Hematopoietic multipotent progenitor cell treated with erythropoietin and hydrocortisone succinate and interleukin-3 and kit ligand, for 6 days (in vitro differentiated cells): ENCODE measurements at places on chromosomes 1 and 21.

DNA sequence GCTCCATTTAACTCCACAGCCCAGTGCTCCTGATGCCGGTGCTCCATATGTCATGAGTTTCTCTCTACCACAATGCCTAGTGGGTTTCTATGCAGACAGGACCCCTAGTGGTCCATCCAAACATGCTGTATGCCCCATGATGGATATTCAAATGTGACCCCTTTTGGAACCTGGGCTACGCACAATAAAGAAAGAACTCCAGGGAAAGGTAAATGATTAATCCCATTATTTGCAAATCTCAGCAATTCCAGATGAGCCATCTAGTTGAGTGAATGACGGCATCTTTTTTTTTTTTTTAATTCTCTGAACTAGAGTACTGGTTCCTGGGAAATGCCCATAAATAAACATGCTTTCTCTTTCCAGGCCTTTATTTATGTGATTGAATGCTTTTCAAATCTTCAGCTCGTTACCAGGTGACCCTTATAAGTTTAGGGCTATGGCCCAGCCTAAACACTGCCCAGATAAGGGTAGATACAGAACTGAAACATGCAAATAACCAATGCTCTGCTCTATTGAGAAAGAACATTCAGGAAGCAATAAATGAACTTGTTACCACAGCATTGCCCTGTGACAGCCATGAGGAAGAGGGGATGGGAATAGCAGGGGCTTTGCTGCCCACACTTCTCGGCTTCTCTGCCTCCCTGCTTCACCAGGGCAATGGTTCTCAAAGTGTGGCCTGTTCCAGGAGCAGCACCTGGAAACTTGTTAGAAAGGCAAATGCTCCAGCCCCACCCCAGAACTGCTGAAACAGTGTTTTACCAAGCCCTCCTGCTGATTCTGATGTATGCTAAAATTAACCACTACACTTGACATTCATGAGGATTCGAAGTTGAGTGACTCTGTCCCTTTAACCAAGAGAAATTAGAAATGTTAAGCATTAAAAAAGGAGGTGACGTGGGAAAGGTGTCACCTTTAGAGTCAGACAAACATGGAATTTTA, 151.7 kb downstream of the SEC16B start:
- no peak for DNase-seq

GRCh38 chr1:20706841-20707240, 11.0 kb downstream of the KIF17 start:
- no peak for DNase-seq

DNA sequence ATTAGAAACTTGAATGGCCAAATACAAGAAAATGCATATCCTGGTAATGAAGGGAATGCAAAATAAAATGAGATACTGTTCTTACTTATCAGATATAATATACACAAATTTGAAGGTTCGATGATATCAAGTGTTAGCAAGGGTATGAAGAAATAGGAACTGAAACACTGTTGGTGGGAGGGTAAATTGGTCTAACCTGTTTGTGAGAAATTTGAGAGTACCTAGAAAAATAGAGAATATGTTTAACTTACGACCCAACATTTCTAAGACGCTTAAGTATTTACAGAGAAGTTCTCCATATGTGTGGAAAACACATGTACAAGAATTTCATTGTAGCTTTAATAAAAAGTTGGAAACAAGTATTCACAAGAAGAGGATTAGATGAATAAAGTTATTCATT, 25.9 kb downstream of the ATG4C start:
- DNase-seq = no peak

DNA sequence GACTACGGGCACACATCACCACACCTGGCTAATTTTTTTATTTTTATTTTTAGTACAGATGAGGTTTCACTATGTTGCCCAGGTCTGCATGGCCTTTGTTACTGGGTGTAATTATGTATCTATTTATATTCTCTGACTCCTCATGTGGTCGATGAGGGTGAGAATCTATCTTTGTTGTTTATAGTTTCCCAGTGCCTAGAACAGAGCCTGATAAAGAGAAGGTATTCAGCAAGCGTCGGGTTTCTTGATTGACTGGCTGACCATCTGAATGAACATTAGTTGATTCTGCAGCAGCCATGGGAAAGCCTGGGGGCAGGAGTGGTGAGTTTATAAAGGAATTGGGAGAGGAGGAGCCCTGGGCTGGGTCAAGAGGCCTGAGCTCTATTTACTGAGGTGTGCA, 28.5 kb downstream of the SERINC2 start:
- DNase-seq = no peak

DNA sequence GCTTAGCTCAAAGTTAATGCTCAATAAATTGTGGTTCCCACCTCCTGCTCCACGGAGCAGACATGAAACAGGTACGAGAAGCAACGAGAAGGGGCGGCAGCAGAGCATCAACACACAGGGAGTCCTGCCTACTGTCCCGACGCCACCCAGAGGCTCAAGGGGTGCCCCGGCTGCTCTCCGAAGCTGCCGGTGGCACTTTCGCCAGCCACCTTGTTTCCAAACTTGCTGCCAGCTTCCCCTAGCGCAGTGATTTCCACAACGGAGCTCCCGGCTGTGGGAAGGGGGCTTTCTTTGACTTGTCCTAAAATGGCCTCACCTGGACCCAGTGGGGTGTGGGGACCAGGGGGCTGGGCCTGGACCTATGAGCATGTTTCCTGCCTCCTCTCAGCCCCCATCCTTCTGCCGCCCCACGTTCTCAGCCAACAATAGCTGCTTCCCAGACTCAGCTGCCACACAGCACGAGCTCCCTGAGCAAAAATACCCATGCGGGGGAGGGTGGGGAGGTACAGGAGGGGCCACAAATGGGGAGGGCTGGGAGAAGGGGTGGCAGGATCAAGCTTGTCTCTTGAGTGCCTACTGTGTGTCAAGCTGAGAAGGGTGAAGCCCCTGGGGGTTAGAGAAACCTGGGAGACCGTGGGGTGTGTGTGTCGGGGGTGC, 35.6 kb upstream of the ECE1 start:
- no peak for DNase-seq

DNA sequence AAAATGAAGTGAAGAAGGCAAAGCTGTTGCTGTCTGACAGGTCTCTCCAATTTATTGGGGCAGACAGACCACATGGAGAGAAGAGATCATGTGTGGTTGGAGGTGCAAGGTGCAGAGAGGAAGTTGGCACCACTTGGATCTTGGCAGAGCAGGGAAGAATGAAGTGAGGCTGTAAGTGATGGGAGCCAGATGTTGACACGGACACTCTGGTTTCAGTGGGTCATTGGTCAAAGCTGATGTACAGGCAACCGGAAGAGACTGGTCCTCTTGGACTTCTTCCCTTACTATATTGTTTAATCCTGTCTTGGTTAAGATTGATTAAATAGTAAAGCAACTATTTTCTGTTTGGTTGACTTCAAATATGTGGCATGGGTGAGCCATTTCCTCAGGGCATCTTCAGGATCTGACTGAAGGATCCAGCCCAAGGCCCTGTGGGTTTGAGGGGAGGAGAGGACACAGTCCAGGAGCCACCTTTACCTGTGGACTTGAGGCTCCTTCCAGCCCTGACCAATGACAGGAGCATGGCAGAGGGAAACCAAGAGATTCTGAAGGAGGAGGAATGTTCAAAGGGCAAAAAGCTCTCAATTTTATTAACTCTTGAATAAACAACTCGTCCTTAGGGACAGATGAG, 49.4 kb downstream of the NENF start:
- DNase-seq = no peak

- no peak for DNase-seq
These were observed 119.4 kb downstream of the ASTN1 start for GRCh38 chr1:177045151-177045550.

GRCh38 chr1:209454340-209454994, 129.0 kb upstream of the CAMK1G start:
- DNase-seq = no peak

DNA sequence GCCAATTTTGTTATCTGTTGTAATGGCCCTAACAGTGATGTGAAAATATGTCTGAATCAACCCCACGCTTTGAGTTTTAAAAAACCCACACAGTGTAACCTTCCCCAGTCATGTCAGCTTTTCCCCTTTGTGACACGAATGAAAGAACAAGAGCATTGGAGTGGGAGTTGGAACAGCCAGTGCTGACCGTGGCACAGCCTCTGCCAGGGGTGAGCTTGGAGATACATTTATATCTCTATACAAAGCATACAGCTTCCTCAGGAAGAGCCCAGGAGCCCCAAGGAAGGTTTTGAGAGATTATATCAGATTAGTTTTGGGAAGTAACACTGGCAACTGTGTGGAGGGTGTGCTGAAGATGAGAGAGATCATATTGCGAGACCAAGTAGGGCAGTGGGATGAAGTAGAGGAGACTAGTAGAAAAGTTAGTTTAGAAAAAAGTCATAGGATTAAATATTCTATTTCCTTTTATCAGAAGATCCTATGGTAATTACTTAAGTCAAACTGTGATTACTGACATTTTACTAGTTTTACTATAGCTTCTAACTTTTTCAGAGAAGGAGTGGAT, 15.9 kb downstream of the LRRC8B start:
- peak; percentile 22 for DNase-seq

- DNase-seq = no peak
These were observed 34.6 kb upstream of the CTPS1 start for GRCh38 chr1:40944841-40945430.

DNA sequence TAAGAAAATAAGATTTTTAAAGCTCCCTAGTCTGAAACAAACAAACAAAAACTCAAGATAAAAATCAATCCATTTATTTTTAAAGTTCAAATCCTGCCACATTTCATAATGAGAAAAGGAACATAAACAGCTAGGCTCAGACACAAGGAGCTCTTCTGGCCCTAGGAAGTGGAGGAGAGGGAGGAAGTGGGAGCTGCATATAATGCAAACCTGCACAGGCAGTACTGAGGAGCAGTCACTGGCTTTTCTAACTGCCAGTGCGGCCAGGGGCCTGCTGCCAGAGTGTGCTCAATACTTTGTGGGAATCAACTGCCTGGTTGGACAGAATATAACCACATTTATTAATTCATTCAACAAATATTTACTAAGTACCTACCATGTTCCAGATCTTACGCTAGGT, 139.8 kb upstream of the SPATA6 start:
- DNase-seq = no peak

DNA sequence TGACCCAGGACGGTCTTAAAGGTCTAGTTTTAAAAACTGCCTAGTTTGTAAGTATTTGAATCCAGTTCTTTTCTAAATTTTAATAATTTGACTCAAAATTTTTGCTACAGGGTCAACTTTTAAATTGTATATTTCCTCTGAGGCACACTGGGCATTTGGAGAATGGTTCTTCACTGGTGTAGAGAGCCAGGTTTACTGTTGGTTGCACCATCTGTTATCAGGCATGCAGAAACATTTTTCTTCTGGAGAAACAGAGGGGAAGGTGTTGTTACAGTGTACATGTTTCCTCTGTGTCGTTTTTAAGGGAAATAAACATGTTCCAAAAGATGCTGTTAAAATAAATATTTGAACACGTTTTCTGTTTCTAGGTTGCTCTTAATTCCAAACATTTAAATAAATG, 39.0 kb upstream of the RWDD3 start:
- no peak for DNase-seq

- DNase-seq = no peak
These were observed 122.1 kb downstream of the TRABD2B start for GRCh38 chr1:47875036-47875435.

DNA sequence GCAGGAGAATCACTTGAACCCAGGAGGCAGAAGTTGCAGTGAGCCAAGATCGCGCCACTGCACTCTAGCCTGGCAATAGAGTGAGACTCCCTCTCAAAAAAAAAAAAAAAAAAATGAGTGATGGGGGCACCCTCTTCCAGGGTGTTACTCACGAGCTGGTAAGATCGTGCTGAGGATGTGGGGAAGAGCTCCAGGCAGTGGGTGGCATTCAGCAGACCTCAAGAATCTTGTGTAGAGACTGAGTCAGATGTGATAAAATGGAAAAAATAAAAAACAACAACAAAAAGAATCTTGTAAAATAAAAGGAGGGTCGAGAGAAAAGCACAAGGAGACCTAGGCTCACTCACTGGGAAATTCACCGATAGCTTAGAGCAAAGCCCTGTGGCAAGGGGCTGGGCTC, 38.5 kb downstream of the EPHA2 start:
- no peak for DNase-seq

DNA sequence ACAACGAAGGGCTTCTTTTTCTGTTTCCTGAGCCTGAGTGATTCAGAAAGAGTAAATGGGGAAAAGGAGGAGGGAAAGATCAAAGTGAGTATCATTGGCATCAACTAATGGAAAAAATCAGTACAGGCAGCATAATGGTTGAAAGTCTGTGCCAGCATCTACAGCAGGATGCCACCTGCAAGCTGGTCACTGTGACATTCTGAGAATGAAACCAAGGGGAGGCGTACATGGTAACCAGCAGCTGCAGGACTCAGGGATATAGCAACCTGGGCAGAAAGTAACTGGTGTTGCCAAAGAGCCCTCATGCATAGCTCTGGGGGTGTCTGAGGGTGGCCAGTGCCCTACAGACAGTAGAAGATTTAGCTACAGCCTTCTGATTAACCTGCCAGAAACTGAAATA, 305.9 kb downstream of the BRINP2 start:
- DNase-seq = no peak
